ENCODE measurements at places on chromosomes 6 and 20. TPM values are rescaled to one million over a fixed set of nuclear protein-coding genes. Genes with fewer than 3 reads are reported as not detected.

SCP2D1 gene
- not detected for polyA plus RNA-seq

HLA-DMA gene
- polyA plus RNA-seq = 15.0 TPM

BPIFA1 gene
- polyA plus RNA-seq = not detected

APOM gene
- 106 TPM for polyA plus RNA-seq

OR2H2 gene
- polyA plus RNA-seq = 0.16 TPM

PIGU gene
- polyA plus RNA-seq = 39.5 TPM

LY6G5C gene
- 5.9 TPM for polyA plus RNA-seq

AIF1 gene
- 72.1 TPM for polyA plus RNA-seq

ZC2HC1B gene
- not detected for polyA plus RNA-seq

BPIFB1 gene
- polyA plus RNA-seq = 2.6 TPM

CAGE1 gene
- polyA plus RNA-seq = 0.09 TPM

ULBP1 gene
- polyA plus RNA-seq = 0.76 TPM

SPATS1 gene
- polyA plus RNA-seq = not detected

CPXM1 gene
- 251 TPM for polyA plus RNA-seq

KCNK16 gene
- polyA plus RNA-seq = not detected

OR12D3 gene
- not detected for polyA plus RNA-seq

SLC17A3 gene
- polyA plus RNA-seq = 0.93 TPM

SCRT2 gene
- polyA plus RNA-seq = not detected

UBD gene
- 0.60 TPM for polyA plus RNA-seq

KCNK5 gene
- polyA plus RNA-seq = 8.5 TPM

REM1 gene
- 0.66 TPM for polyA plus RNA-seq

LY6G6D gene
- not detected for polyA plus RNA-seq

NKAIN2 gene
- polyA plus RNA-seq = 21.1 TPM

ENPP4 gene
- 20.4 TPM for polyA plus RNA-seq

WFDC12 gene
- not detected for polyA plus RNA-seq

FABP7 gene
- 0.86 TPM for polyA plus RNA-seq

STK4 gene
- polyA plus RNA-seq = 21.7 TPM

EYS gene
- 1.1 TPM for polyA plus RNA-seq

RSPO4 gene
- polyA plus RNA-seq = 1.9 TPM

BPIFB2 gene
- not detected for polyA plus RNA-seq

DOK5 gene
- 10.0 TPM for polyA plus RNA-seq

MROH8 gene
- polyA plus RNA-seq = 5.0 TPM

INSM1 gene
- not detected for polyA plus RNA-seq

JARID2 gene
- polyA plus RNA-seq = 29.9 TPM

KHDC1L gene
- polyA plus RNA-seq = not detected

CFAP61 gene
- polyA plus RNA-seq = 0.12 TPM

VSTM2L gene
- 23.0 TPM for polyA plus RNA-seq

SEMG1 gene
- not detected for polyA plus RNA-seq

MTFR2 gene
- polyA plus RNA-seq = 2.6 TPM

CYP39A1 gene
- polyA plus RNA-seq = 8.2 TPM

FGD2 gene
- polyA plus RNA-seq = 3.9 TPM

EPPIN gene
- 0.17 TPM for polyA plus RNA-seq

OXT gene
- 0.93 TPM for polyA plus RNA-seq

NXT1 gene
- polyA plus RNA-seq = 18.0 TPM

ARFGAP1 gene
- polyA plus RNA-seq = 91.1 TPM
